Skin of body (tissue), 3 donors: ENCODE measurements at places on chromosomes 6 and 20. TPM values are rescaled to one million over a fixed set of nuclear protein-coding genes. Genes with fewer than 3 reads are reported as not detected.

DNA sequence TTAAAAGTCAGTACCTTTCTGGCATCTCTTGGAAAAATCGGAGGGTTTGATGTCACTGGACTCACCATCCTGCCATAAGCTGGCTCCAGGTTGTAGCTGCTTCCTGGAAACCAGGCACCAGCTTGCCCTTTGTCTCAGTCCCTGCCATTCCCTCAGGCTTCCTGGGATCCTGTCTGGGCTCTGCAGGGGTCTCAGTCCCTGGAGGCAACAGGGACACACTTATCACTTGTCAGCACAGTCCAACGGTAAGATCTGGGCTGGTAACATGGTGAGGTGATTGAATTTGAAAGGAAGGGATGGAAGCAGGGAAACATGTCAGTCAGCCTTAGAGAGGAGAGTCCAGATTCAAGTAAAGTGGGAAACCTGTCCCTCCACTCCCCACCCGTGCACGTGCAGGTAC lies 147.6 kb upstream of the ECI2 start:
- DNase-seq: no peak

Gene OTOR
- not detected for total RNA-seq

DNA sequence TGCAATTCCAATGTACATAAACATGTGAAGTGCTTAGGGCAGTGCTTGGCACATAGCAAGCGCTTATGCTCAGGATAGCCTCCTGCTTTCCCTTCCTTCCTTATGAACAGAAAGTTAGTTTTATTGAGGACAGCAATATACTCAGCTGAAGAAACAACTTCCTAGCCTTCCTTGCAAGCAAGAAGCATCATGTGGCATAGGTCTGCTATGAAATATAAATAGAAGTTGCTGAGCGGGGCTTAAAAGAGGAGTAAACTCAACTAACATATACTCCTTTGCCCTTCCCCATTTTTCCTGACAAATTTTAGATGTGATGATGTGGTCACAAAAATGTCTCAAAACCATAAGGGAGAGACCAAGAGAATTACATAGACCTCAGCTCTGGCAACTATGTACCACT lies 98.9 kb downstream of the KIF16B start:
- no peak for DNase-seq

DNA sequence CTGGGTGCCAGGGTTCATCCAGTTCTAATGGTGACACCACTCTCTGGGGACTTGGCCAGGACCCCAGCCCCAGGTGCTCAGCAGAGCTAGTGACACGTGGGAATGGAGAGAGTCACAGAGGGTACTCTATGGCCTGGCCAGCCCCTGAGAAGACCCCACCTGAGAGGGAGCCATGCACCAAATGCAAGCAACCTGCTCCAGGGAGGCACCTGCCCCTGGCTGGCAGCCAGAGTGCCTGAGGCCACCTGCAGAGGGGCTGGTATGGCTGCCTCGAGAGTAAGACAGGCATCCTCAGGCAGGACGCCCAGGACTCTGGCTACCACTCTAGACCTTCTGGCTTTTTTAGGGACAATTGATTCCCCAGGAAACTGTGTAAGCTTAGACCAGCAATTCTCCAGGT lies 38.6 kb upstream of the CST7 start:
- DNase-seq: no peak

GRCh38 chr6:79544939-79545450 lies 7.8 kb upstream of the LCA5 start:
- DNase-seq: peak; percentile 88

Gene C20orf204
- total RNA-seq: 0.39 TPM

Gene BMP5
- 5.0 TPM for total RNA-seq

DNA sequence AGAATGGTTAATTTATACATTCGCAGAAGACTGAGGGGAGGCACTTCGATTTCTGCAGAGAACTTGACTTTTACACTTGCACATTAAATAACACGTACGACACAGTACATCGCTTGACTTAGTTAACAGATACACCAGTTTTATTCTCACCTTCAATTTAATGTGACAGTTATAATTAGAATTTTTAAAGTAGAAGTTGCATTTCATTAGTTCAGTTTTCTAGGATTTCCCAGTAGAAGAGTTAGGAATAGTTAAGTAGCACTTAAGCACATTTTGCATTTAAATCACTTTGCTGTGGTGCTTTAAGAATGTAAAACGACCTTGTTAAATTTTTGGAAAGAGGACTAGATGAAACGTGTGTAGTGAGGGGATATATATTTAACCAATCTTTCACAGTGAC lies 1.6 kb upstream of the BEND3 start:
- no peak for DNase-seq
